ENCODE measurements at places on chromosomes 5 and 9.

- DNase-seq = peak; percentile 77
Observed at GRCh38 chr5:36526537-36526936, 79.9 kb upstream of the SLC1A3 start.

DNA sequence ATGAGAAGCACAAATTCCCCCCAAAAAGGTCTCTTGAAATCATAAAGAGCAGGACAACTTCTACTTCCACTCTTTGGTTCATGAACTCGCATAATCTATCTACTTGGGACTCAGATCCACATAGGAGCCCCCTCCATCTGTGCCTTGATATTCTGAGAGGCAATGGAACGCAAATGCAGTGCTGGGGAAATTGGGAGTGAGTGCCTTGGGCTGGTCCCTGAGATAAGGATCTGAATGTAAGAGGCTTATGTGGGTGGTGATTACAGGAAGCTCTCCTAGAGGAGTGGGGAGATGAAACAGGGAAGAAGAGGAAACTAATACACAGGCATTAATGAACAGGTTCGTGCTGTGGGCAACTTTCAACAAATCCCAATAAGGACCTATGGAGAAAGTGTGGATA, 285.6 kb downstream of the RASEF start:
- no peak for DNase-seq

GRCh38 chr5:75734913-75735789, 17.9 kb upstream of the POC5 start:
- no peak for DNase-seq

DNA sequence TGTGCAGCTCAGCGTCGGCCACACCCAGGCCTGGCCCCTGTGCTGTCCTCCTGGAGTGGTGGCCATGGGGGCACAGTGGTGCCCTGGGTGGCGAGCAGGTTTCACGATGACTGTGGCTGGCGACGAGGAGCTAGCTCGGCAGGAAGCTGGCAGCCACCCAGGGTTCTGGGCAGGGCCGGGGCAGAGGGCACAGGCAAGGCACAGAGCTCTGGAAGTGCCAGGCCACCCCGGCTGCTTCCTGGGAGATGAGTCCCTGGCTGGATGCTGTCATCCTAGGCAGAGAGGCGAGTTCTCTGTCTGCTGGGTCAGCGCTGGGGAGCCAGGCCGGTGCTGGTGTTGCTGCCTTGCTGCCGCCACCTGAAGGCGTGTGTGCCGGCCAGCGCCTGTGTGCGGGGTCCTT, 51.7 kb downstream of the RXRA start:
- no peak for DNase-seq

DNA sequence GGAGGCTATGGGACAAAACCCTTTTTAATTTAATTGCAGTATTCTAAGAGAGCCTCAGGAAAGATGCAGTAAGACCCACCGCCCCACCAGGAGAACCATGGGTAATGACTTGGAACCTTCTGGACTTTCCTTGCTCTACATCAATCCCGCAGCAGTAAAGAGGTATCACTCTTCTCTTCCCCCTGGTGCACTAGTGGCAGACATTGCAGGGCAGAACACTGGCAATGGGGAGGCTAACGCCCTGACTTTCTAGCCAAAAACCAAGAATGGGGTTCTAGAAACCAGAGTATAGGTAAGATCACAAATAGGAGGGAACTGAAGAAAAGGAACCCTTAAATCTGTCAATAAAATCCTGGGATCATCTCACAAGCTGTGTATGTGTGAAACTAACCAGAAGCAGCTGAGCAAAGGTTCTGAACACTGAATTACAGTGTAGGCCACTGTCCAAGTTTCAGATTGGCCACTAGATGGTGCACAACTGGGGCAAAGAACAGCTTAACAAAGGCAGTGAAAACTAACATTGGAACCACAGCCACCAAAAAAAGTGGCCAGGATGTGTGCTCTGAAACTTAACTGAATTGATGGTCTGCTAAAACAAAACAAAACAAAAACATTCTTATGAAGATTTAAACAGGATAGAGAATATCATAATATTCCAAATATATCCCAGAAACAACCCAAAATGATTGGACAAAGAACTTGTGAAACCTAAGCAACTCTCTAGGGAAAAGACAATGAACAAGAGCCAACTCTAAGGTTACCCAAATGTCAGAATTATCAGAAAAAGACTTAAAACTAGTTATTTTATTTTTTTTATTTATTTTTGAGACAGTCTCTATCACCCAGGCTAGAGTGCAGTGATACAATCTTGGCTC, 6.6 kb upstream of the FAM151B start:
- no peak for DNase-seq

DNA sequence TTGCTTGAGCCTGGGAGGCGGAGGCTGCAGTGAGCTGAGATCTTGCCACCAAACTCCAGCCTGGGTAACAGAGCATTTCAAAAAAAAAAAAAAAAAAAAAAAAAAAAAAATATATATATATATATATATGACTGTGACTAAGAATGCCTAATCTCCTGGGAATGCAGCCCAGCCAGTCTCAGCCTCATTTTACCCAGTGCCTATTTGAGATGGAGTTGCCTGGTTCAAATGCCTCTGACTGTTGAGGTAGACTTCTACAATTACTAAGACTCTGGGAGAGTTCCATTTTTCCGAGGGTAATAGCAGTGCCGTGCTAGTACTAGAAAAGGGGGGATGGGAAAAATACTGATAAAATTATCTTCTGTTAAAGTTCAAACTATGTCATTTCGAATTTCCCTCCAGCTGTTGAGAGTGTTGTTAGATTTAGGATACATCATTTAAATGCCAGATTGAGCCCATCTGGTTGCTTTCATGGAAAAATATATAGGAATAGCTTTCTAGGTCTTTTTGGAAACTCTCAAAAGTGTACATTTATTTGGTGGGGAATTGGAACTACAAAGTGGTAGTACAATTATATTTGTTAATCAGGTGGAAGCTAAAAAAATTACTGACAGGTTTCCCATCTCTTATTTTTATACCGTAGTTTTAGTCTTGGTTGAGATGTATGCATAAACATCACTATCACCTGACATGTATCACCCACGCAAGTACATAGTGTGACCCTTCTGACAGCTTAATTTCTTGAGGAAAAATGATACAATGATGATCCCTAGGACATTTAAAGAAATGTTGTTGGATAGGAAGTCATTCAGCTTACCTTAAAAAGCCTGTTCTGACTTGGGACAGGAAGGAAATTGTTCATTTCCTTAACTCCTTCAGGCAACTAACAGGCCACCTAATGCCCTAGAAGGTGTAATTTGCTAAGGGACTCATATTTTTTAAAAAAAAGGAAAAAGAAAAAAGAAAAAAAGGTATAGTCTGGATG, 214.9 kb downstream of the ADAMTSL1 start:
- DNase-seq = peak; percentile 40

- DNase-seq = peak; percentile 97
Observed at GRCh38 chr5:132866342-132867045, at the start of the genes GDF9 and UQCRQ. GDF9 (minus strand) TSS chr5:132866469; CDS start chr5:132864533, 1,936 bp downstream. UQCRQ (plus strand) TSS chr5:132866642; CDS start chr5:132866882, 240 bp downstream.

DNA sequence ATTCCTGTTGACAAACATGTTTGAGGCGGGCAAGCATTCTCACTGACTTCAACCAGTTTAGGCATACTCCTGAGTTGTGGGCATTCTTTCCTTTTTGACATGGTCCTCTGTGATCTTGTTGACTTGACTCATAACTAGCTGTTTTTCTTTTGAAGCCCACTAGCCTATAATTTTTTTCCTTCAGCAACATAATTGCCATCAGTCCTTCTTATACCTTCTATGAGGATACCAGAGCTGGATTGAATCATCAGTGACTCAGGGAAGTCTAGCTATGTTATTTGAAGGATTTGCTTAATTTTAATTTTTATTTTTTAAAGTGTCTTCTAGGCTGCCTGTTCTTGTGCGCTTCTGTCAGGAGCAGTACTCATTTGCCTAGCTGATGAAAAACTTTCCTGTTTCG, 259.5 kb downstream of the NR3C1 start:
- no peak for DNase-seq

DNA sequence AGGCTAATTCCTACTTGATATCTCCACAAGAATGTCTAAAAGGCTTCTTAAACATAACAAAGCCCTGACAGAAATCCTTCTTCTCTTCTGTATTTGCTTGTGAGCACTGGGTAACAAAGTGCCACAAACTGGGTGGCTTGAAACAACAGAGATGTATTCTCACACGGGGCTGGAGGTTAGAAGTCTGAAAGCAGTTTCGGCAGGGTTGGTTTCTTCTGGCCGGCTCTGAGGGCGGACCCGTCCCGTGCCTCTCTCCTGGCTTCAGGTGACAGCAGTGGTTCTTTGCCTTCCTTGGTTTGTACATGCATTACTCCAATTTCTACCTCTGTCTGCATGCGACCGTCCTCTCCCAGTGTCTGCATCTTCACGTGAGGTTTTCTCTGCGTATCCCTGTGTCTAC, 14.0 kb upstream of the TRAF1 start:
- no peak for DNase-seq

- DNase-seq = no peak
Observed at GRCh38 chr5:56358703-56359681, 125.9 kb upstream of the ANKRD55 start.

GRCh38 chr9:107435415-107435814, 54.2 kb downstream of the KLF4 start:
- DNase-seq = no peak

GRCh38 chr5:37037840-37038239, 161.3 kb downstream of the NIPBL start:
- DNase-seq = no peak

- no peak for DNase-seq
Observed at GRCh38 chr5:131899686-131900085, 45.8 kb downstream of the MEIKIN start.

DNA sequence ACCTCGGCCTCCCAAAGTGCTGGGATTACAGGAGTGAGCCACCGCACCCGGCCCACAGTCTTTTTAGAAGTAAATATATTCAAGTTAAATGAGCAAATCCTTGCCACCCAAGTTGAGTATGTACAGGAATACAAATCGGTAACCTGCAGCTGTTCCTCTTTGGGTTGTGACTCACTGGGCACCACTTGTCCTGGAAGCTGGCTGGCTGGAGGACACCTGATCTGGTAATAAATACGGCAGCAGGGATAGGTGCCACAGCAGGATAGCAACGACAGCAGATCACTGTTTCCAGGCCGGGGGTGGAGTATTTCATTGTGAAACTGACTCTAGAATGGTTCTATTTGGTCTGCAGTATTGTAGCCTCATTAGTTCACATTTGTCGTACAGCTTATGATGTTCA, 35.7 kb upstream of the SLC36A2 start:
- DNase-seq = no peak

DNA sequence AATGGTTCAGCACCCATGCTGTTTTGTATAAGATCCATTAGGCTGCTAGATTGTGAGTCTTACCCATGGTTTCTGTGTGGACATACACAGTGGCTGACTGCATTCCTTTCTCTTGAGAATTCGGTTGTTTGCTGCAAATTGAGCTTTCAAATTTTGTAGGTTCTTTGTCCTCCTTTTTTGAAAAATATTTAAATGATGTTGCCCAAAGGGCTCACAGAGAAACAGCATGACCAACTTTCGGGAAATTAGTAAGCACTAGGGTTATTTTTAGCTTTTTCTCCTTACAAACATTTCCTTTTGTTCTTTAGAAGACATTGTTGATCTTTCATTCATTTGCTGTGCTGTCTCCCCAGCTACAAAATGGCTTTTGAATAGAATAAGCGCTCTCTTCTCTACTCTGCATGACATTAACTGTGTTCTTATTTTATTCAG, 79.4 kb downstream of the NLN start:
- DNase-seq = peak; percentile 52

DNA sequence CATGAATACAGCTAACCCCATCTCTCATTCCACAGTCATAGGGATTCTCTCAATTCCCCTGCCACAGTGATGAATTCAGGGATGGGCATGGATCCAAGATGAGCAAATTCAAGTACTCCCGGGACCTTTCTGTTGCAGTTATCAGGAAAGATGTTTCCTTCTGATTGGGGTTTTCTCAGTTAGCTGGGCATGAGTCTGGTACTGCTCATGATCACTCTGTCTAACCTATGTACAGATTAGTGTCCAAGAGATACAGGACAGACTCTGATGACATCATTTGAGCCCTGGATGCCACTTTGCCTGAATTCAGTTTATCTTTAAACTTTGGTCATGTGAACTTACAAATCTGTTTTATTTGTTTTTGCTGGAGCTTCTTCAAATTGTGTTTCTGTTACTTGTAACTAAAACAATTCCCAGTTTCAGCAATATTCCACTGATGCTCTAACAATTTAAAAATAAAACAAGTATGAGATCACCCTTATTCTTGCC, 257.7 kb upstream of the KLF9 start:
- DNase-seq = no peak

GRCh38 chr9:115262477-115262876, 144.5 kb upstream of the TNC start:
- peak; percentile 100 for DNase-seq

GRCh38 chr5:179170606-179171005, 110.4 kb downstream of the ZNF354C start:
- DNase-seq = no peak

- DNase-seq = no peak
Observed at GRCh38 chr5:34775886-34776285, 63.1 kb upstream of the TTC23L start.

GRCh38 chr9:108225149-108225800, 630.5 kb downstream of the ACTL7B start:
- DNase-seq = no peak

DNA sequence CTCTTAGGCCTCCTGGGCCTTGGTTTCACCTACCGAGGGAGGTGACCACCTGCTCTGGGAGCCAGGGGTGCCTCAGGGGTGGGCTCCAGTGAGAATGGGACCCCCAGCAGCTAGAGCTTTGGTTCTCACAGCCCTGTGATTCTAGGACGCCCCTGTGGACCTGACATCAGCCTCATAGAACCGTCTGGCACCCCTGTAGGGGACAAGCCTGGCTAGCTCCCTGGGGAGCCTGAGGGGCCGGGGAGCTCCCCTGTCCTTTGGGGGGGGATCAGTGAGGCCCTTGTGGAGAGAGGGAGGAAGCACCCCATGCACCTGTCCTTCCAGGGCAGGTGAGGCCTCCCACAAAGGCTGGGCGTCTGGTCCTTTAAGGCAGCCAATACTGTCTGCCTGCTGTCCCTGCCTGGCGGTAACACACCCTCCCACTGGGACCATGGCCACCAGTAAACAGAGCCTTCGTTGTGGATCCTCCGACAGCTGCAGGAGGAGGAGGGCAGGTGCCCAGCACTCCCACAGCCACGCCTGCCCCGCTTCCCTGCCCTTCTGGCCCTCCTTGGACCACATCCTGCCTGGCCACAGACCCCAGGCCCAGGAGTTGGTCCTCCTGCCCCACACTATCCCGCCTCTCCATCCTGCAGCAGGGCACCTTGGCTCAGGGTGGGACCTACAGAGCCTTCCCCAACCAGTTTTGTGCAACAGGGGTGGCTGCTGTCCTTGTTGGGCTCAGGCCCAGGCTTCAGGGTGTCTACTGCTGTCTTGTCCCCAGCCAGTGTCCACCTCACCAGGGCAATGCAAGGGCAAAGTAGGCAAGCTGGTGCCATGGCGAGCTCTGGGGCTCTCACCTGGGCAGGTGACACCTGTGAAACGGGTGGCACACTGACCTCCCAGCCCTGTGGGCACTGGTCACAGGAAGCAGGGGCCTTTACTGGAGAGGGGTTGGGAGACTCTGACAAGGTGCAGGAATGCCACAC, 3.0 kb upstream of the TUBB4B start:
- DNase-seq = no peak

- DNase-seq = peak; percentile 37
Observed at GRCh38 chr9:114811301-114811700, 5.5 kb upstream of the TNFSF15 start.
